ENCODE measurements at places on chromosomes 5 and 9.

DNA sequence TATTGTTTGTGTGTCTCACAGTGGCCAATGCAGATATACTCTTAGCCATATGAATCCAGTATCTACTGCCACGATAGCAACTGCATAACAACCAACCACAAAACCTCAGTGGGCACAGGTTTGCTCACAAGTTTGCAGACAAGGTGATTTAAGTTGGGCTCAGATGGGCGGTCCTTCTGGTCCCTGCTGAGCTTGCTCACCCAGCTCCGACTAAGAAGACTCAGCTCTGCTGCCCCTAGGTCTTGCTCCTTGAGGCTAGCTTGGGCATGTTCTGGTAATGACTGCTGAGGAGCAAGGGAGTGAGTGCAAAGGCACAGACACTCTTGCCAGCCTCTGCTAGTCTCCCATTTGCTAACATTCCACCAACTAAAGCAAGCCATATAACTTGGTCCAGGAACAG, 52.6 kb downstream of the MTX3 start:
- DNase-seq = no peak

DNA sequence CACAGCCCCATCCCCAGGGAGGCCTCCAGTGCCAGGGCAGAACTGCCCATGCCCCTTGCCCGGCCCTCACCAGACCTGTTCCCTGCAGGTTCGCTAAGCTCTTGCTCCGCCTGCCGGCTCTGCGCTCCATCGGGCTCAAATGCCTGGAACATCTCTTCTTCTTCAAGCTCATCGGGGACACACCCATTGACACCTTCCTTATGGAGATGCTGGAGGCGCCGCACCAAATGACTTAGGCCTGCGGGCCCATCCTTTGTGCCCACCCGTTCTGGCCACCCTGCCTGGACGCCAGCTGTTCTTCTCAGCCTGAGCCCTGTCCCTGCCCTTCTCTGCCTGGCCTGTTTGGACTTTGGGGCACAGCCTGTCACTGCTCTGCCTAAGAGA, 110.1 kb downstream of the RXRA start:
- no peak for DNase-seq

DNA sequence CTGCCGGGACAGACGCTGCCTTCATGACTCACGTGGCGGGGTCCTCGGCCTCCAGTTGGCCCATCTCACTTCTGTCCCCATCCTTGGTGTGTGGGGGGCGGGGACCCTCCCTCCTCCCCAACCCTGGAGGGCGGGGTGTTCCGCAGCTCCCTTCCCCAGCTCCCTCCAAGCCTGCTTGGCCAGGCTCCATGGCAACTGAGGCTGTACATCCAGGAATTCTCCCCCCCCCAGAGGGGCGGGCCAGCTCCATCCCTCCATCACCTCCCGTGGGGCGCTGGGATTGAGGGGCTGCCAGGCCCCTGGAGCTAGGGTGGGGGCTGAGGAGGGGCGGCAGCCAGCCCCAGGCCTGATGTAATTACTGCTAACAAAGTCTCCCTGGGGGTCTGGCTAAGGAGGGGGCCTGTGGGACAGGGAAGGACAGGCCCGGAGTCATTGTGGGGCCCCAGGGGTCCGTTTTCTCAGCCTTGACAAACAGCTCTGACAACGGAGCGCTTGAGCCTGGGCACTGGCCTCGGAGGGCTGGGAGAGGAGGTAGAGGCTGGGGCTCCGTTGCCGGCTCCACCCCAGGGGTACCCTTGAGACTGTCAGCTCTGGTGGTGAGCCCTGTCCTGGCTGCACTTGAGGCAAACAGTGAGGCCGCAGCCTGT, 8.0 kb downstream of the DIPK1B start:
- no peak for DNase-seq

DNA sequence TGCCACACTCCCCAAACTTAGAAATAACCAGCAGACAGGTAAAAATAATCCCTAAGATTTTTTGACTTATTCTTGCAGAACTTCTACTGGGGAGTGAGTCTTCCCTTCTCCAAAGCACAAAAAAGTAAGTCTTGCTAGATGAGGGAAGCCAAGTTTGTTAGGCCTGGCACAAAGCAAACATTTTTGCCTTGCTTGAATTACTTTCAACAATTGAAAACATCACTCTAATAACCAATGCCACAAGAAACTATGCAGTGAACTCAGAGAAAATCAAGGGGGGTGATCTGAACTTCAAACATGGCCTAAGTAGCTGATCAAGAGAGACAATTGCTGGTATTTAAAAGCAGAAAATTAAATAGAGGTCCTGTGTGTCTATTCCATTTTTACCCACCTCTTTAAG, 123.6 kb upstream of the SLC1A3 start:
- no peak for DNase-seq

- no peak for DNase-seq
Observed at GRCh38 chr9:6605202-6605601, 40.3 kb downstream of the GLDC start.

GRCh38 chr5:1882337-1883119, at the start of gene IRX4:
Gene IRX4, minus strand, starts transcription at chr5:1882925. Its CDS starts 278 bp downstream, at chr5:1882647.
- DNase-seq = no peak

GRCh38 chr5:148848393-148849031, 22.1 kb downstream of the ADRB2 start:
- DNase-seq = no peak

GRCh38 chr5:173928871-173929574, 40.9 kb downstream of the CPEB4 start:
- no peak for DNase-seq

DNA sequence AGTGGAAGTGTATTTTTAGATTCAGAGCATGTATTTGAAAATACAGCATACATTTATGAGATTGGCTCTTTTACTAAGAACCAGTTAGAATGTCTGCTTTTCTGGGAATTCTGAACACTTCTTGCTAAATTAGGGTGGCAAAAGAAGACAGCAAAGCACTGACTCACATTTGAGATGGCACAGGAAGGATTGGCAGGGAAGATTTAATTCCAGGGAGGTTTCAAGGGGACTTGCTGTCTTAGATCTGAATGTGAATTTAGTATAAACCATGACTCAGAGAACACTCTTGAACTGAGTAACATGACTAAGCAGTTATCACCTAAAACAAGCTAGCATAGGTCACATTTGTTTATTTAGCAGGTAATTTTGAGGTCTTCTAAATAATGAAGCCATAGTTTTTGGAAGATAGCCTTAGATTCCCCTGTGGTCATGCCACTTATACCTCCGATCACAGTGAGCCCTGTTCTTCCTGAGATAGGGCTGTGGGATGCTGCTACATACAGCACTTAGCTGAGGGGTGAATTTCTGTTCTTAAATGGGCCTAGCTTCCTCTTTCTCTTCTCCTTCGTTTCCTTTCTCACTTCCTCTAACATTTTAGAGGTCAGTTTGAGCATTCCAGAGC, 173.8 kb downstream of the PCSK1 start:
- no peak for DNase-seq

DNA sequence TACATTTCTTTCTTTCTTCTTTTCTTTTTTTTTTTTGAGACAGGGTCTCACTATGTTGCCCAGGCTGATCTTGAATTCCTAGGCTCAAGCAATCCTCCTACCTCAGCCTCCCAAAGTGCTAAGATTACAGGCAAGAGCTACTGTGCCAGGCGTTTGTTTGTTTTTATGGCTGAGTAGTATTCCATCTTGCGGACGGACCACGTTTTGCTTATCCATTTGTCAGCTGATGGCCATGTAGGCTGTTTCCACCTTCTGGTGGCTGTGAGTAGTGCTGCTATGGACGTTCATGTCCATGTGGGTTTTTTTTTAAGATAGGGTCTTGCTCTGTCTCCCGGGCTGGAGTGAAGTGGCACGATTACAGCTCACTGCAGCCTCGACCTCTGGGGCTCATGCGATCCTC, 2.5 kb downstream of the DOK3 start:
- no peak for DNase-seq

DNA sequence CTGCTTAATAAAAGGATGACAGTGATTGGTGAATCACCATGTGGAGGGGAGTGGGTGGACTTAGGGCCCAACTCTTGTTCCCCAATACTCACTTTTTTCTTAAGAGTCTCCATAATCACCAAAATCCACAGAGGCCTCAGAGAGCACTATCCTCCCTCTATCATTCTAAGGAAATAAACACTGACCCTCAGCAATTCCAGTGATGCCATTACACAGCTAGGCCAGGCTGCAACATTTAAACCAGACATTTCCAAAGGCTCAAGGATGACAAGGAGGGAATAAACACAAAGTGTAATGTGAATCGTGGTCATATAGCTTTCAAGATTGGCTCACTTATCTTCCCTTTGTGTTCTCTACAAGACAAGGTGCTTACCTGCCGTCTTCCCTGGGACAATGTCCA, 2.4 kb upstream of the ARSI start:
- DNase-seq = no peak

DNA sequence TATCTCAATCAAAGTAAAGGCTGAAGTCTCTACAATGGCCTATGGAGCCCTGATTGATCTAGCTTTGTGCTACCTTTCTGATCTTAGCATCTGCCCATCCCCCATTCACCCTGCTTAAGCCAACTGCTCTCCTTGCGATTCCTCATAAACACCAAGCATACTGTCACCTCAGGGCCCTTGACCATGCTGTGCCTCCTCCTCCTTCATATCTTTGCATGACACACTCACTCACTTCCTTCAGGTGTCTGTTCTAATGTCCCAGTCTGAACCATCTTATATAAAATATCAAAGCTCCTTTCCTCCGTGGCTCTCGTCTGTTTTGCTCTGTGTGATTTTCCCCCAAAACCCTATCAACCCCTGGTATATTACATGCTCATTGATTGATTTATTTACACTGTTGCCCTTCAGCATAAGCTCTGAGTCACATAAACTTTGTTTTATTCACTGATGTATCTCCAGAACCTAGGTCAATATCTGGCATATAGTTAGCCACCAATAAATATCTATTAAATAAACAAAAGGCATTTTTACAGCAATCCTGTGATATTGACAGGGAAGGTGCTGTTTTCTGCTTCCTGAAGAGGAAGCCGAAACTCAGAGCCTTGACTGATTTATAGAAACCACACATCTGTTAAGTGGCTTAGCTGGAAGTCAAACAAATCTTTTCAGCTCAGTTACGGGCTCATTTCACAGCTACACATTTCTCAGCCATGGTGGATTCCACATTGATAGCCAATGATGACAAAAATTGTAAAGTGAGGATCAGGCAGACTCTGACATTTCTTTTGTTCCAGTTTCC, 103.6 kb downstream of the BOD1 start:
- no peak for DNase-seq

DNA sequence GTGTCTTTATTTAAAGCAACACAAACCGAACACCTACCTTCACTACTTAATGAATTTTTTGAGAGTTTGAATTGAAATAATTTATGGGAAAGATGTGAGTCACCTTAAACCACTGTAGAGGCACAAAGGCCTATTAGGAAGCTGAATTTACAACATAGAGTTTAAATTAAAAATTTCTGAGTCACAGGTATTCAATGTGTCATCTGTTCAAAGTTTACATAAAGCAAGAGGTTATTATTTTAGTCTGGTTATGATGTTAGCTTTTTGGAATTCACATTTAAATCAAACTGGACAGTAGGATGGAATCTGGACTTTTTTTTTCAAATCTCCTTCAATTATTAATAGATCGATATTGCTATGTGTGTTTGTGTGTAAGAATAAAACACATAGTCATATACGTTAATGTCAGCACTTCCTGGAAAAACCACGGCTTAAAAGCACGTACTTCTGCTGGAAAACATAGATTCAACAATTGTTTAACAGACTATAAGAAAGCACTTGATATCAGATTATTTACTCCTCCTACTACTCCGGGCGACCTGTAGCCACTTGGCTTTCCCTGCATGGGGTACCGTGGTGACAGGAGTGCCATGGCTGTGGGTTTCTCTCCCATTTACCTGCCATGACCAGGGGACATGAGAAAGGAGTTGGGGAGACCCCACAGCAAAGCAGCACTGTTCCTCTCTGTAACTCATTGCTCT, 638.6 kb downstream of the SEMA5A start:
- no peak for DNase-seq

DNA sequence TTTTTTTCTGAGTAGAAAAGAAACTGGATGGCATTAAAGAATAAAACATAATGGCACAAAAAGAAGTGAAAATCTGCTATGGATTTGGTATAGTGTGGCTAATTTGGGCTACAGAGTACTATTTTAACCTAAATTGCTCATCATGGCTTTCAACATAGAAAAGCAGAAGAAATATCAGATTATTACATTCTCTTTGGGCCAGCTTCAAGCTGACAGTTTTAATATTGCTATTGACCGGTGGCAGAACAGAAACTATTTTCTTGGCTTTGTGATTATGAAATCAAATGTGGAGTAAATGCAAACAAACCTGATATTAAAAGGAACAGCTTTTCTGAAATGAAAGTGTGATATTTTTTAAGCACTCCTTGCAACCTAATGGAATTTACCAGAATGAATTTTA, 301.5 kb downstream of the EPB41L4A start:
- DNase-seq = no peak

DNA sequence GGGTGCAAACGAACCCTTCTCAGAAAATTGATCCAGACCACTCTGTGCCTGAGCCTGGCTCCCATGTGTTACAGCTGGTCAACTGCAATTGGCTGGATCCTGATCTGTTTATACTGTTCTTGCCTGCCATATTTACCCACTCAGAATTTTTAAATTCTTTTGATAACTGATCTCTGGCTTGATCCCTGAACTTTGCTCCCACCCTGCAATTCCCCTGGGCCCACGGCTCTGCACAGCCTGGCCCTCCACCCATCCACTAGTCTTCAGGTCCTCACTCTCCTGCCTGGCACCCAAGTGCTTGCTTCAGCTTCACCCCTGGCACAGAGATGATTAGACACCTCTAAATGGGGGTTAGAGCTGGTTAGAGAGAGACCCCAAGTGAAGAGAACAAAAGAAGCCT, 25.9 kb upstream of the MIER3 start:
- DNase-seq = no peak

DNA sequence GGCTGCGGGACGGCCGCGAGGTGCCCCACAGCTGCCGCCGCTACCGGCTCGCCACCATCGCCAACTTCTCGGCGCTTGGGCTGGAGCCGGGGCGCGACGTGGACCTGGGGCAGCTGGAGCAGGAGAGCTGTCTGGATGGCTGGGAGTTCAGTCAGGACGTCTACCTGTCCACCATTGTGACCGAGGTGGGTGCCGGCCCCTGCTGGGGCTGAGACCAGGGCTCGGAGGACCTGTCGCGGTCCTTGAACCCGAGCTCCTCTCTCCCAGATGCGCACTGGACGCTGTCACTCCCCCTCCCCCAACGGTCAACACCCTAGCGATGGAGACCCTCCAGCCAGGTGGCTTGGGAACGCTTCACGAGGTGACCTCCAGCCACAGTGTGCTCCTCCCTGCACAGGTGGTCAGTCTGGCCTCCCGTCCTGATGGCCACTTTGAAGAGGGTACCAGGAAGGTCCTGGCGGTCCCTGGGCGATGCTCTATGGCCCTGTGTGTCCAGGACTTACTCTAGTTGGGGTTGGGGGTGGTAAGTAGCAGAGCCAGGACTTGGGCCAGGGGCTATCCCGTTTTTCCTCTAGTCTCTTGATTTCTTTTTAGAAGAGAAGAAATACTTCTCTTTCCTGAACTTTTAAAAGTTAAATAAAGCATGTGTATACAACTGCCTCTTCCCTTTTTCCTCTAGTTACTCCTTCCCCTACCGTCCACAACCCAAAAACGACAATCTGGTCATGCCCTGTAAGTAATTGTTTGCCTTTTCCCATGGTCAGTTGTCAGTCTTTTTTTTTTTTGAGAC, 866 bp downstream of the SLC22A5 start:
- no peak for DNase-seq

GRCh38 chr5:150271923-150272322, 17.6 kb downstream of the CAMK2A start:
- no peak for DNase-seq
